ENCODE measurements at places on chromosomes 6 and 20.

DNA sequence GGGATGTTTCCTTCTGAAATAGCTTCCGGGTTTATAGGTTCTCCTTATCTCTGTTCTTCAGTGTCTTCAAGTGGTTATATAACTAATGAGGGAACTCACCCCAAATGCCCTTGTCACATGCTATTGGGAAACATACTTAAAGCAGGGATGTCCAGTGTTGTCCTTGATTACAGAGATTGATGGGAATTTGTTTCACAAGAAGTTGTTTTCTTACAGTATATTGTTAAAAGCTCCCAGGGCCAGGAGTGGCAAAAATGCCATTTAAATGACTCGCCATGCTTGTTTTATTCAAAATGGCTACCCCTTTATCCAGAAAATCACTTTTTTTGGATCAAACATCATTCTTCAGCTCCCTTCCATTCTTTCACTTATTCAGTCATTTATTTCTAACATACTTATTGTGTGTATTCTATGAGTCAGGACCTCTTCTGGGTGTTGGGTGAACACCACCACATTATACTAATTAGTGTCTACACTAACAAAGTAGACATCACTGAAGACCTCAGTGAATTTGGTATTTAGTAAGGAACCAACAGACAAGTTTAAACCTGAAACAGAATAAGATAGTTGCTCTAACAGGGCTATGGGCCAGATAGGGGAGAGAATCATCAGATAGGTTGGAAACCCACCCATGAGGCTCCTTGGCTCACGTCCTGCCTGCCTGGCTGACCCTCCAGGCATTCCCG is 791.1 kb downstream of the MAFB start:
- no peak for DNase-seq

- no peak for DNase-seq
Observed at GRCh38 chr6:100266494-100267401, 198.0 kb downstream of the SIM1 start.

GRCh38 chr6:98925831-98926230 is 21.9 kb downstream of the FBXL4 start:
- no peak for DNase-seq

- DNase-seq, result no peak
Observed at GRCh38 chr6:40387127-40387870, 199.9 kb downstream of the LRFN2 start.

GRCh38 chr6:106181664-106182418 is 95.7 kb downstream of the PRDM1 start:
- peak; percentile 87 for DNase-seq

DNA sequence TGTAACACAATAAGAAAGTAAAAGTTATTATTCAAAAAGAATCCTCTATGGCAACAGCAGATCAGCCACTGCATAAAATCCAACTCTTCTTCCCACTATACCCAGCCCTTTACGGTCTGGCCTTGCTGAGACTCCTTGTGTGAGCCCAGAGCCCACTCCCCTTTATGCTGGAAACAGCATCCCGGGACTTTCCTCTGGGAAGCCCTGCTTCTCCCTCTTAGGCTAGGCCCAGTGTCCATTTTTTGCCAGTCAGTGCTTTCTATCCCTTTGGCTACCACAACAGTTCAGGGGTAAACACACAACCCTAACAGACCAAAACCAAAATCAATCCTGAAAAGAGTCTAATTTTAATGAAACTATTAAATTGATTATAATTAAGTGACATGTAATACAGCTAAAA is 20.6 kb downstream of the FKBP5 start:
- DNase-seq, result no peak

GRCh38 chr6:164303102-164303964 is 888.8 kb downstream of the QKI start:
- no peak for DNase-seq

- DNase-seq, result no peak
Observed at GRCh38 chr6:89321131-89321970, 6.3 kb upstream of the GABRR2 start.

DNA sequence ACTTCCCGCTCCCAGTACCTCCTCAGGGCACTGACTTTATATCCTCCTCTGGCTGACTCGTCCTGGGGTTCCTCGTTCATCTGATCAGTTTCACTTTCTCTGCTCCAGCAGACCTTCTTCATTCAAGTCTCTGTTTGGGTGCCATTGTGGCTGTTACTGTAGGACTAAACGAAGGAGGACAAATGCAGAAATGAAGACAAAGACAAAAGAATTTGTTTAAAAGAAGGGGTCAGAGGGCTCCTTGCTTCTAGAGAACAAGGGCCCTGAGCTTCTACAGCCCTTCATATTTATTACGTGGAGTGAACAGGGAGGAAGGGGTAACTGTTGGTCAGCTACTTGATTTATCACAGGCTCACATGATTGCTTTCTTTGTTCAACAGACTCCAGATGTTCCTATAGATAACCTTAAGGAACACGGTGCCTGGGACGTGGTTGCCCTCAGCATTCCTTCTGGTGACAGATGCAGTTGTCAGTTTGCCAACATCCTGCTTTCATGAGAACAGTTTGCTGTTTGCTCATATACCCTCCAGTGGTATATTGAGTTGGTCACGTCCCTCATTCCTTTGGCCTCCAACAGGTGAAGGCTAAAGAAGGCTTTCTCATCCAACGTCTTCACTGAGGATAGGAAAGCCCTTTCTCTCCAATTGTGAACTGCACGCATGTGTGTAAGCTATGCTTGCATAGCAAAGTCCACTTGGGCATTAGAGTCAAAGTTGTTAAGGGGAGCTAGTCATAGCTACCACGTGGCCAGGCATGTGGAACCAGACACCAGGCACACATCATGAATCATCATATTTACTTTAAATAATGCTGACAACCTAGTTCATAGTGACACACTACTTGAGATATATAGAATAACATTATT is 69.1 kb upstream of the BTN3A2 start:
- peak; percentile 32 for DNase-seq

DNA sequence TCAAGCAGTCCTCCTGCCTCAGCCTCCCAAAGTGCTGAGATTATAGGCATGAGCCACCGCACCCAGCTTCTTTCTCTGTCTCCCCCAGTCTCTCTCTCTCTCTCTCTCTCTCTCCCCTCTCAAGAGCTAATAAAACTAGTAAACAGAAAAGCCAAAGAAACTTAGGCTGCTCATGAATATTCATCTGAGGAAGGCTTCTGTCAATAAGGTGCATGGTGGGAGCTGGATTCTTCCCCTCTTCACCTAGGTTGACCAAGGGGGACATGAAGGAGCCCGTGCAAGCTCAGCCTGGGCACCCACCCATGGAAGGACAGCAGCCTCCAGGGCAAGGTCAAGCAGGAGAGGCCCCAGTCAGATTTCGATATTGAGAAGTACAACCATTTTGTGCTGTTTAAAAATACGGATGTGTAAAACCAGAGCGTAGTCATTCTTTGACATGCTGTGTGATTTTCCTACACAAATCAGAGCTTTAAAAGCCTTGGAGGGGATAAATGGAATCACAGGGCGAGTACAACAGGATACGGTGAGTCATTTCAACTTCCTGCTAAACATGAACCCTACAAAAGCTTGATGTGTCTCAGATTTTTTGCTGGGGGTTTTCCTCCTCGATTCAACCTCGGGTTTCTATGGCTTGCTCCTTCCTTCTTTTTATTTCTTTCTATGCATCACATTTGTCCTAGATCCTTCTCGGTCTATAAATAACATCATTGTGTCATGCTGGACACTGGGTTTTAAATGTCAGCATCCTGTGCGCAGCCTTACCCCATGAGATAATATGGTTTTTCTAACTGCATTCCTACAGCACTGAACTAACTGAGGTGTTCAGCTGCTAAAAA is 368.9 kb upstream of the JARID2 start:
- peak; percentile 76 for DNase-seq

DNA sequence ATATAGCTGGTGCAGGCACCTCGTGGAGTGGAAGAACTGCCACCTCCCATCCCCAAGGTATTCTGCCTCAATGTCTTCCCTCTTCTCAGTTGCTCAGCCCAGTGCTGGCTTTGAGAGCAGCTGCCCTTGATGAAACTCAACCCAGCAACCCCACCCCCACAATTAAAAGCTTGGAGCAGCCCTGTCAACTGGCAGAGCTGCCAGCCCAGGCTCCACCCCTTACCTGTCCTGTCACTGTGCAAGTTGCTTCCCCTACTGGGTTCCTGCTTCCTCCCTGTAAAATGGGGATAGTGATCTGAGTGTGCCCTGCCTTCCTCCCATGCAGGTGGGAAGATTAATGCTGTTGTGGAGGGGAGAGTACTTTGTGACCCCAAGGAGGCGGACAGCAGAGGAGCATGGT is 4.5 kb downstream of the TMEM63B start:
- DNase-seq, result no peak

DNA sequence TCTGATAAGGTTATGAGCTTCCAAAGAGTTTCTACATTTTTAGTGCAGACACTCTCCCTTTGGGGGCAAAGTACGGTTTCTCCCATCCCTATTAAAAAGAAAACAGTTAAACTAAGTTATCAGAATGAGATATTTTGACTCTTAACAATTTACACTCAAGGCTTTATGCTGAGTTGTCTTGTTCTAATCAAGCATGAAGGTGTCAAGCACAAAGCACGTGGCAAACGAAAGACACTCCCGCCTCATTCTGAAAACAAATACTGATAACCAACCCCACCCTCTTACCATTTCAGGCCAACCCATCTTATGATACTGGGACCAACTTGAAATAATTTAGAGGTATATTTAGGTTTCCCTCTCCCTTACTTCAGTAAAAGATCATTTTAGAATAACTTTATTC is 24.3 kb downstream of the OR14J1 start:
- no peak for DNase-seq

DNA sequence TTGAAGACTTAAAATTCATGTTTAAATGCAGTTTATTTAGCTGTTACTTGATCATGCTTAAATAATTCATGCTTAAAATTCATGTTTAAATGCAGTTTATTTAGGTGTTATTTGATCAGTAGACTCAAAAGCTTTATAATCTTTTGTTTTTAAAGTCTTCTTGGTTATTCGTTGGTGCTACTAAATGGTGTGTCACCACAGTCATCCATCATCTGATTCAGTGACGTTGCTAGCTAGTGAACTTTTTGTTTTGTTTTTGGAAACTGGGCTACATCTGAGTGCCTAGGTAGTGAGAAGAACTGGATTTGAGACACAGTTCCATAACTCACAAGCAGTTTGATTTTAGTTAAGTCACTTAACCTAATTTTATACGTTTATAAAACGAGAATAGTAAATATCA is 20.9 kb downstream of the SCAF8 start:
- peak; percentile 5 for DNase-seq

DNA sequence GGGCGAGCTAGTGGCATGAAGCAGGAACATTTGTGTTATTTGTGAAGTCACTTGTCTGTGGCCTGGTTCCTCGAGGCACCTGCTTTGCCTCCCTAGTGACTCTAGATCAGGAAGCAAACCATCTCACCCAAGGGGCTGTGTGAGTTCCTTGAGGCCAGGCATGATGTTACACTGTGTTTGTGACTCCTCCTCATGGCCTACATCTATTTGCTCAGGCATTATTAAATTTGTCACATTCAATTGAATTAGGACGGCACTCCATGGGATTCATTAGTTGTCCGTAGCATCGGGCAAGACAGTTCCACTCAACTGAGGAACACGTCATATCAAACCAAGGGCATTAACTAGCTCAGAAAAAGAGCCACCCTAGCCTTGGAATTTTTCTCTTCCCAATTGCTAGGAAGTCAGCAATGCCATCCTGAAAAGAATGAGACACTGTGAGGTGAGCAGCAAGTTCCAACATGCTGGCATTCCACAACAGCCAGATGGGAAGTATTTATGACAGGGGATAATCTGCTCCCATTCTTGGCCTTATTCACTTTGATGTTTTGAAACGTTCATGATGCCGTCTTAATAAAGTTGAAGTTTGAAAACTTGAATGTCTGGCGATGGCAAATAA is 17.2 kb downstream of the TMEM200A start:
- DNase-seq, result no peak

DNA sequence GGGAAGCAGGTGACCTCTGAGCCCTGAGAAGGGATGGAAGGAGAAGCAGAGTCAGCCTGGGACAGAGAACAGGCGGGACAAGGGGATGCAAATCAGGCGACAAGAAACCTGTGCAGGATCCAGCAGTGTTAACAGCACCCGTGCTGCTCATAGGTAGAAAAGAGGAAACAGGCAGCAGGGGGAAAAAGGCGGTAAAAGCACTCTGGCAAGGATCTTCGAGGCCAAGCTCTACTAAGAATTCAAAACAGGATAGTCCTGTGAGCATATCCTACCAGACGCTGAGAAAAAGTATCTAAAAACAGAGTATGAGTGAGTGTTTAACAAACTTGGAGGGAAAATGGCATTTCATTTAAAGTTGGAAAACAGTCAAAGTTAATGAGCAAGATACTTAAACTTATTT is 16.7 kb downstream of the C6orf118 start:
- no peak for DNase-seq

DNA sequence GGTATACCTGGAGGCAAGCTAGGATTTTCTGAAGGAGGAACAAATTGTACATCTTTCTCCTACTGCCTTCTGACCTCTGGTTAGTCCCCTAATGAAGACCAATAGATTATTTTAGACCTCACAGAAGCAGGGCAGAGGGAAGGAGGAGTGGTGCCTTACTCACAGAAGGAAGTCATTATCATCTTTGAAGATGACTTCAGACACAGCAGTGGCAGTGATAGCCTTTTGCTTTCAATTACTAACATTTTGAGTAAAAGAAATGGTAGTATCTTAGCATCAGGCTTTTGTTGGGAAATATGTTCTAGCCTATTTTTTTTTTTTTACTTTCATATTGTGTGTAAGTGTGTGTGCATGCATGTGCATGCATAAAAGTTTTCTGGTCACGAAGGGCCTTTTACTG is 164.2 kb upstream of the PLN start:
- no peak for DNase-seq

- DNase-seq, result no peak
Observed at GRCh38 chr6:112310439-112311125, 36.5 kb upstream of the RFPL4B start.

- DNase-seq, result peak; percentile 66
Observed at GRCh38 chr6:44061375-44062104, 65.7 kb downstream of the MRPL14 start.

DNA sequence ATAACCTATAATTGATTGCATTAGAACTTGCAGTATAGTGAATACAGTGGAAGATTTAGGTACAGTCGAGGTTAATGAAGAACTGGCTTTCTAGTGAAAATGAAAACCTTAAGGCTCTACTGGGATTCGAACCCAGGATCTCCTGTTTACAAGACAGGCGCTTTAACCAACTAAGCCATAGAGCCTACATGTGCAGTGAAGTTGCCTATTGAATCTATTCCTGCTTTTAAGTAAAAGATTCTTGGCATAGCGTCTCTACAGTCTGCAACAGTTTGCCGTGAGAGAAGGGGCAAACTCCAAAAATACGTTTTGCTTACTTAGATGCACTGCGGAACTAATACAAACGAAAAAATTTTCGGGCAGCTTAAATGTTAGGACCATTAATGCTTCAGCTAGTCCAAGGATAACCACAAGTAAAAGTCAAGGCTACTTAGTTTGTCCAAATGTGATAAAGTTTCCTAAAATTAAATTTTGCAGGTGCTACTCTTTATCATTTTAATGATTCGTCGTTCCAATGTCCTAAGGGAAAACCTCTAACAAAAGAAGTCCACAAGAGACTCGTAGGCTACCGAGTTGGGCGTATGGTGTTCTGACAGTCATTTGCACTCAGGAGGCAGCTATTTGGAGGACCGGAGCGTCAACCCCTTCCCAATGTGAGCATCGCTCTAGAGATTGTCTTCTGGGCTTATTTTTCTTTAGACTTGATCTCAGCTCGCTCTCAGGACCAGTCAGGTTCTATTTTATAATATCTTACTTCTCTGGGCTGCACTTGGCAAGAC is 31.3 kb upstream of the ZSCAN23 start:
- DNase-seq, result peak; percentile 63
